ENCODE measurements at places on chromosomes 13 and 19. TPM values are rescaled to one million over a fixed set of nuclear protein-coding genes. Genes with fewer than 3 reads are reported as not detected.

DNA sequence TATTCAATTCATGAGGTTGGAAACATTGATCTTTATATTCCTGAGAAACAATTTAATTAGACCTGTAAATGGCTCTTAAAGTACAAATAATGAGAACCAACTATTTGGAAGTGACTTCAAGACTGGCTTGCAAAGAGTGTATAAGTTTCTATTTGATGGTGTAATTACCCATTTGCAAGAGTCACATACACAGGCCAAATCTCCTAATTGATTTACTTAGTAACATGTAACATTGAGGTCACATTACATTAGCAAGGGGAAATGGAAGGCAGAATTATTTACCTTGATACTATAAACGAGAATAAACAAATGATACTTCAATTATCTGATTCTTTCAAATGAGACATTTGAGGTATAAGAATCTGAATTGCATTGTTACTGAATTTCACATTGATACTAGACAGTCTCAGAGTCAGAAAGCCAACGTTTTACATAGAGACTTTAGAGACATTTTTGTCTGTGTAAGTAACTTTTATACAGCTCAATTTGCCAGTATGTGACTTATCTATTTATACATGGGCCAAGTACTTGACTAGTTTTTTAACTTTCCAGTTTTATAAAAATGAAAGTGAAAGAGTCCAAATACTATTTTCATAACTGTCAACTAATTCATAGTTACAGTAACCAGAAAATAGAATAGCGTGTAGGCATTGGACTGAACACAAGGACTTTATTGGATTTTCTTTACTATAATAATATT lies 95.6 kb upstream of the RFC3 start:
- DNase-seq = no peak

GRCh38 chr13:33958964-33959363 lies 141.0 kb downstream of the RFC3 start:
- DNase-seq = no peak

GRCh38 chr13:111472083-111472482 lies 151.6 kb downstream of the TEX29 start:
- no peak for DNase-seq

DNA sequence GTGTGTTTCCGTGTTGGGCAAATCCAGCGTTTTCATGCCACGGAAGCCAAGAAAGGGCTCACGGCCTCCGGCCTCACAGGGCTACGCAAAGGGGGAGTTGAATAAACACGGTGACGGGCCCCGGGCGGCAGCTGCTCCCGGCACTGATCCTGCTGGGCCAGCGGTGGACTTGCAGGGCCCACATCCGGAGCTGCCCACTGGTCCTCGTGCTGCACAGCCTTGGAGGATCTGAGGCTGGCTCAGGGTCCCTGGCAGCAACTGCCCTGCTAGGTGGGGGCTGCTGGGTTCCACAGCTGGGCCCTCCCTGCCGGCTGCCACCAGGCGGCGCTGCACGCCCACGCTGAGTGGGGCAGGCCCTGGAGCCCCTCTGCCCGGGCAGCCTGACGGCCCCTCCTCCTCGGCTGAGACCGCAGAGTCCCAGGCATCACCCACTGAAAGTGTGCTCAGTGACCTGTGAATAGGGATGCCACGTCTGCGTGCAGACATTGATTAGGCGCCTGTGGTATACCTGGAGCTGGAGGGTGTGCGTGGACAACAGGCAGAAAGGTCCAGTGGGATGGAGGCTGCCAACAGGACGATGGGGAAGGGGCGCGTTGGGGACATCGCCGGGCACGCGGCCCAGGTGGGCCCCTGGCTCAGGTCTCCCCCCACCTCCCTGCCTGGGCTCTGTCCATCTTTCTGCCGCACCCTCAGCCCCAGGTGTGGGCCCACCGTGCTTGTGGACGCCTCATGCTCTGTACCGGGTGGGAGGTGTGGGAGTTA lies 5.3 kb upstream of the HCN2 start:
- no peak for DNase-seq

DNA sequence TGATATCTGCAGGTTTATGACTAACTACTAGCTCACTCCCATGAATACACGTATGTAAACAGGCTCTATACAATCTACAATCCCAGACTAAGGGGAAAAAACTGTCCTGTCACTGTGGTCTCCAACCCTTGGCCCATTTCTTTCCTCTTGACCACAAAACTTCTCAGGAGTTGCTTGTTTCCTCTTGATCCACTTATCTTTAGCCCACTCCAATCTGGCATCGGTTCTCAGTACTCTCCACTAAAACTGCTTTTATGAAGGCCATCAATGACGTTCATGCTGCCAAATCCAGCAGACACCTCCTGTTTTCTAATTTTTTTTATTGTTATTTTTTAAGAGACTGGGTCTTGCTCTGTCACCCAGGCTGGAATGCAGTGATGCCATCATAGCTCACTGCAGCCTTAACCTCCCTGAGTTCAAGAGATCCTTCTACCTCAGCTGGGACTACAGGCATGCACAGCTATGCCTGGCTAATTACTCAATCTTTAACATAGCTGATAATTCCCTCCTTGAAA lies 31.9 kb upstream of the USPL1 start:
- DNase-seq = no peak

- DNase-seq = peak; percentile 57
Measured at GRCh38 chr19:53102756-53103233, 427 bp downstream of the ZNF160 start.

GRCh38 chr13:48070942-48071341 lies 24.0 kb downstream of the MED4 start:
- DNase-seq = no peak

DNA sequence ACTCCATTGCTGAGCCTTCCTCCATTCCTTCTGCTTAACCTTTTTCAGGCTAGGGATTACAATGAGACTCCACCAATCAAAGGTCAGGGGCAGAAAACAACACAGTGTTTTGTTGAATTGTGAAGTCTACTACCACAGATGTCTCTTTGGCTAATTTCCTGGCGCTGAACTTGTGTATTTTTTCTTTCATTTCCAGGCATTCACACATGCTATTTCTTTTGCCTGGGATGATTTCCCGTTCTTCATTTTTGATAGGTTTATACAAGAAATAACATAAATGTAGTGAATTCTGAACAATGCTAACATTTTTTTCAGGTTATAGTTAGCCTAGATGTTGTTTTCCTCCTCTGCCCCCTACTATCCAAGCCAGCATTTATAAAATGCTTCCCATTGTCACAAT lies 64.3 kb downstream of the OLFM4 start:
- no peak for DNase-seq

DNA sequence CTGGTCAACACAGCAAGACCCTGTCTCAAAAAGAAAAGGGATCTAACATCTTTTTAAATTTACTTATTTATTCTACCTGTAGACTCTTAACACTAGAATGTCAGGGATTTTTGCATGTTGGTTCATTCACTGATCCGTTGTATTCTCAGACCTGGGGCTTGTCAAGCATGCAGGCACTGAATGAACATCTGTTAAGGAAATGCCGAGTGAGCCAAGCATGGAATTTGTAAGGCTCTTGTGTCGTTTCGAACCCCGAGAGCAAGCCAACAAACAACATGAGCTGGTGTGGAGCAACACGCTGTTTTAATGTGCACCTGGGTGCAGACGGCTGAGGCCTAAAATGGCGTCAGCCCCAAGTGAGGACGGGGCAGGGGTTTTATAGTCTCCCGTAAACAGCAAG lies 10.0 kb upstream of the OR1M1 start:
- DNase-seq = no peak

- no peak for DNase-seq
Measured at GRCh38 chr19:54461210-54461609, 2.4 kb downstream of the LENG9 start.

DNA sequence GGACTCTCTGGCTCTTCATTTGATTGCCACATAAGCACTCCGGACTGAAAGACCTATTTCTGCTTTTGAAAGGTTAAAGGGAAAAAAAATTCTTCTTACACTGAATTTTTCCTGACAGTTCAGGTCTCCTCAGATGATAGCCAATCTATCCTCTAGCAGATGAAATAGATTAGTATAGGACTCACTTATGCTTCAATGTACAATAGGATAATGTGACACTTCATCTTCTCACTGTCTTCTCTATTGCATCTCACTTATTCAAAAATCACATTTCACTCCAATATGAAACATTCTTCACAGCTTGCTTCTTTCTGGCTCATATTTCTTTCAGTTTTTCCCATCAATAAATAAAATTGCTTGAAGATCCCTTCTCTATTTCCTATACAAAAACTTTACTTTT lies 860.9 kb upstream of the SLITRK6 start:
- no peak for DNase-seq

DNA sequence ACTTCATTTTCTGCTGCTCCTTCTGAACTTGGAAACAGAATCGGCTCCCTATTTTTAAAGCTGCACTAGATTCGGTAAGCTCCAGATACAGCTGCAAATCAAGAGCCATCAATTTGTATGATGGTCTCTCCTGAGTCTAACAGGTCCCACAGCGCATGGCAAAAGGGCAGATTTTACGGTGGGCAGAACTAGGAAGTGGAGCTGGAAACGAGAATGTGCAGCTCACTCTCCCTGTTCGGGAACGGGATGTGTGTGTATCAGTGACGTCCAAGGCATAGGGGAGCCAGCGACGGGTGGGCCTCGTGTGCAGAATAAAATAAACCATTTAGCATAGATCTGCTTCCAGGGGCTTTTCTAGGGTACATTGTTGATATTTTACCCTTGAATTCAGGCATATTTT lies 74.2 kb downstream of the COL4A1 start:
- no peak for DNase-seq

DNA sequence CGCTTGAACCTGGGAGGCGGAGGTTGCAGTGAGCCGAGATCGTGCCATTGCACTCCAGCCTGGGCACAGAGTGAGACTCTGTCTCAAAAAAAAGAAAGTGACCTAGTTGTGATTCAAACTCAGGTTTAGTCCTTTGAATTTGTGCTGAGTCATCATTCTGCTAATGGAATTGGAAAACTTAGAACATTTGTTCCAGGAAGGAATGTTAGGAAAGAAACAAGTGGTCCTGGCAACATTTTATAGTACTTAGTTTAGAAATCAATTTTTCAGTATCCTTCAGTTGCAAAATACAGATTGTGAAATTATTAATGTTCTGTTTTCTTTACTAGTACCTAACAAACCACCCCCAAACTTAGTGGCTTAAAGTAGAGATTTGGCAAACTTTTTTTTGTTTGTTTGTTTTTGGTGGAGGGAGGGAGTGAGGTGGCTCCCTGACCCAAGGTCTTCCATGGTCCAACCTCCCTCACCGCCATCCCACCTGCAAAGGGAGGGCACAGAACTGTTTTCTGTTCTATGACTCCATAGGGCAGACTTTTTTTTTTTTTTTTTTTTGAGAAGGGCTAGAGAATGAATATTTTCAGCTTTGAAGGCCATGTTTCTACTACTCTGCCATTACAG lies 9.2 kb upstream of the SULT2A1 start:
- DNase-seq = no peak

- no peak for DNase-seq
Measured at GRCh38 chr19:8085598-8086408, 33.2 kb downstream of the CCL25 start.

GRCh38 chr19:46069806-46070341 lies 29.1 kb upstream of the IGFL4 start:
- no peak for DNase-seq

- no peak for DNase-seq
Measured at GRCh38 chr19:2547721-2548120, 71.8 kb downstream of the GADD45B start.

- DNase-seq = no peak
Measured at GRCh38 chr19:2242092-2242537, 5.5 kb downstream of the SF3A2 start.

DNA sequence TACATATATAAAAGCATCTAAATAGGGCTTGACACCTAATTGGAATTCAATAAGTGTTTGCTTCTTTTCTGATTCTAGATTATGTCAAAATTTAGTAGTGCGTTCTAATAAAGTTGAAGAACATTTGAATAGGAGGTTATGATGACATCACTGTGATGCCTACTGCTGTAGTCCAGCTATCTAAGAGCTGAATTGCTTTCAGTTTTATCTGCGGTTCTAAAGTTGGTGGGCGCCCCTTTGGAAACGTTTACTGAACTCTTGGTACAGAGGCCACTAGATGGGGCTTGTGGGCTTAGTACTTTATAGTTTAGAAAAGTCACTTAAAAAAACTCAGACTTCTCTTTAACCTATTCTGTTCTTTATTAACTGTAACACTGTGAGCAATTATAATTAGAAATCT lies 776.9 kb downstream of the GPC5 start:
- DNase-seq = no peak

- DNase-seq = no peak
Measured at GRCh38 chr13:112187527-112188297, 120.8 kb downstream of the SOX1 start.

GRCh38 chr19:23547156-23547555 lies 139.9 kb downstream of the ZNF675 start:
- no peak for DNase-seq

DNA sequence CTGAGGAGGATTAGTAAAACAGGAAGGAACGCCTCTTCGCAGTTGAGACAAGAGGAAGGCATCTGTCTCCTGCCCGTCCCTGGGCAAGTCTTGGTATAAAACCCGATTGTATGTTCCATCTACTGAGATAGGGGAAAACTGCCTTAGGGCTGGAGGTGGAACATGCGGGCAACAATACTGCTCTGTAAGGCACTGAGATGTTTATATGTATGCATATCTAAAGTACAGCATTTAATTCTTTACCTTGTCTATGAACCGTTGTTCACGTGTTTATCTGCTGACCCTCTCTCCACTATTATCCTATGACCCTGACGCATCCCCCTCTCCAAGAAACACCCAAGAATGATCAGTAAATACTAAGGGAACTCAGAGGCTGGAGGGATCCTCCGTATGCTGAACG lies 722 bp upstream of the TIMM50 start:
- no peak for DNase-seq

GRCh38 chr19:29115181-29115580 lies 97.8 kb downstream of the UQCRFS1 start:
- no peak for DNase-seq

GRCh38 chr13:44305286-44305685 lies 68.3 kb upstream of the SERP2 start:
- no peak for DNase-seq

The SBK2 gene
- not detected for total RNA-seq

The TEKTIP1 gene
- total RNA-seq = not detected

The KLF12 gene
- 52.4 TPM for total RNA-seq

The MIA gene
- total RNA-seq = not detected

The ZNF415 gene
- 24.3 TPM for total RNA-seq

The GARIN5B gene
- not detected for total RNA-seq

The MED16 gene
- 17.9 TPM for total RNA-seq

The CEACAM16 gene
- total RNA-seq = not detected

The RFPL4A gene
- not detected for total RNA-seq
